ENCODE measurements at places on chromosomes 5 and 9.

GRCh38 chr9:107033966-107034365 is 171.0 kb downstream of the ZNF462 start:
- DNase-seq = no peak

DNA sequence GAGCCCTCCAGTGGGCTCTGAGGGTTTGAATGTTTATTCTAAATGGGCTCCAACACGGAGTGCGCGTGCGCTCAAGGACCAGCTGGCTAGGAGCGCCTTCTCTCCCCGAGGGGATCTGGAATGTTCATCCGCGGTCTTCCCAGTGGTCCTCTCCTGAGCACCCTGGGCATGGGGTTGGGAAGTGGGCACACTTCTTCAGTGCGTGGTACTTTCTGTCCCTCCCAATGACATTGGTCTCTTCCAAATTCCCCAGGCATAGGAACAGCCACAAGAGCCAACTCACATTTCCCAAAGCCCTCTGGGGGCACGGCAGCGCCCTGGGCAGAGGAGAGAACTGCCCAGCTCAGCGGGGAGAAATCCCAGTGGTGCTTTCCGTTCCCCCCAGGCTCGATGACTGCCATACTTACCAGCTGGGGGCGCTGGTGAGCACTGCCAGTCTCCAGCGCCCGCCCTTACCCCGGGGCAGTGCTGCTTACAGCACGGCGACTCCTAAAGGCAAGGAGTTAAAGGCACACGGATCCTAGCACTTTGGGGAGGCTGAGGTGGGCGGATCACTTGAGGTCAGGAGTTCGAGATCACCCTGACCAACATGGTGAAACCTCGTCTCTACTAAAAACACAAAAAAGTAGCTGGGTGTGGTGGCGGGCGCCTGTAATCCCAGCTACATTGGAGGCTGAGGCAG is 29.9 kb upstream of the OBP2B start:
- peak; percentile 66 for DNase-seq

GRCh38 chr5:118888556-118888955 is 99.8 kb downstream of the DTWD2 start:
- DNase-seq = no peak

DNA sequence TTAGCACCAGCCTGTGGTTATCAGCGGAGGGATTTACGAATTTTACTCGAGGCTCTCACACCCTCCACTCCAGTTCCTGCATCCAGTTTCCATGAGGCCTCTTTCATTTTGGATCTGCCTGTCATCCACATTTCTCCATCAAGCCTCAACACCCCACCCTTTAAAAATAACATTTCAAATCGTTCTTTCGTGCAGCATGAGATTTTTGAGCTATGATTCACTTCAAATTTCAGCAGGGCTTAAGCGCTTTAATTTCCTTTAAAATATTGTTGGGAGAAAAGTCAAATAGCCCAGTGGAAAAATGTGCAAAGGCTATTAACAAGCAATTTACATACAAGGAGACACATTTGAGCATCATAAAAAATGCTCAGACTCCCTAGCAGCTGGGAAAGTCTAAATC is 103.2 kb downstream of the MSX2 start:
- no peak for DNase-seq

DNA sequence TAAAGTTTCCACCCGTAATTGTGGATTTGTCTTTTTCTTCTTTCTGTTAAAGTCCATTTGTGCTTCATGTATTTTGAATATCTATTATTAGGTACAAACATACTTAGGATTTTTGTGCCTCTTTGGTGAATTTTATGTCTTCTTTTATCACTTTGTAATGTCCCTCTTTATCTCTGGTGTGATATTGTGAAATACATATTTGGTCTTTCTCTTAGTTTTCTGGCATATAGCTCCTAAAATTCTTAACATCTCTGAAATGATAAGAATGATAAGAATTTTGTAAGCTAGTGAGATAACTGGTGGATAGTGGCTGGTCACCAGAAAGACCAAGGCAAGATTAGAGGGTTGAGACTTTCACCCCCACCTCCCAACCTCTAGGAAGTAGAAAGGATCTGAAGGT is 111.1 kb downstream of the KCTD16 start:
- no peak for DNase-seq

DNA sequence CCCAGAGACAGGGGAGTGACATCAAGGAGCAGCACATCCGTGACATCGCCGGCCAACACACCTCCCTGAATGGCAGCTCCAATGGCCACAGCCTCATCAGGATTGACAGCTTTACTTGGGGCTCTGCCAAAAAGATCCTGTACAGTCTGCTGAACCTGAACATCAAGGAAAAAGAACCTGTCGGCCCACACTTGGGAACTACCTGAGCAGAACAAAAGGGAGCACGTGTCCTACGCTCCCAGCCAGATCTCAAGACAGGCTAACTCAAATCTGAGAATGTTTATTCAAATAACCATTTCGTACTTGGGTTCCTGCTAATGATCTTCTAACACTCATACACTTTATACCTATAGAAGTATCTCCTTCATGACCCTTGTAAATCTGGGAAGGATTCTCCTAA is 15.3 kb downstream of the HSPA9 start:
- no peak for DNase-seq

- no peak for DNase-seq
These were observed 3.7 kb downstream of the ARID3C start for GRCh38 chr9:34625186-34625486.

DNA sequence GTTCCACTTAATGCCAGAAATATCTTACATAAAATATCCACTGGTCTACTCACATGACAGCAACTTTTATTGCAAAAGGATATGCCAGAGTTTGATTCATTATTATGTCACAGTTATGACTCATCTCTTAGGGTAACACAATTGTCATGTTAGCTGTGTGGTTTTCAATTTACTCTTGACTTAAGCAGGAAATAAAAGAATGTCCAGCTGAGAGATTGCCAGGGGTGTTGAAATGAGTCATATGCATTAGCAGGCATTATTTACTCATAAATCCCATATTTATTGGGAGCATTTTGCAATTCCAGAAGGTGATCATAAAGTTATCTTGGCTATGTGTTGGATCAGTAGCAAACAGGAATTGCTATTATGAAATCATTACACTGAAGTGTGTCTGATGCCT is 1164.6 kb upstream of the CDH18 start:
- no peak for DNase-seq

DNA sequence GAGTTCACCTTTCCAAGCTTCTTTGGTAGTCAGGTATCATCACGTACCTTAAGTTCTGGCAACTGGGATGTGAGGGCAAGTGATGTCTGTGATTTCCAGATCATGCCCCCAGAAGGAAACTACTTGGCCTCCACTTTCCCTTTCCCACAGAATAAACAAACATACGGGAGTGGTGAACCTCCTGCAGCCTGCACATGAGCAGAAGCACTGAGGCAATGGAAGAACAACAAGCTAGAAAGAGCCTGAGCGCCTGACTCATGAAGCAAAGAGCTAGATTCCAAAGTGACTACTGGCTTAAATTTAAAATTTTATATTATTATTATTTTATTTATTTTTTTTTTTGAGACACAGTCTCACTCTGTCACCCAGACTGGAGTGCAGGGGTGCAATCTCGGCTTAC is 35.0 kb downstream of the ARL15 start:
- DNase-seq = no peak

- DNase-seq = no peak
These were observed 1.3 kb downstream of the SCGB3A1 start for GRCh38 chr5:180589771-180590542.

- no peak for DNase-seq
These were observed 194.0 kb upstream of the IRX1 start for GRCh38 chr5:3401635-3402034.

DNA sequence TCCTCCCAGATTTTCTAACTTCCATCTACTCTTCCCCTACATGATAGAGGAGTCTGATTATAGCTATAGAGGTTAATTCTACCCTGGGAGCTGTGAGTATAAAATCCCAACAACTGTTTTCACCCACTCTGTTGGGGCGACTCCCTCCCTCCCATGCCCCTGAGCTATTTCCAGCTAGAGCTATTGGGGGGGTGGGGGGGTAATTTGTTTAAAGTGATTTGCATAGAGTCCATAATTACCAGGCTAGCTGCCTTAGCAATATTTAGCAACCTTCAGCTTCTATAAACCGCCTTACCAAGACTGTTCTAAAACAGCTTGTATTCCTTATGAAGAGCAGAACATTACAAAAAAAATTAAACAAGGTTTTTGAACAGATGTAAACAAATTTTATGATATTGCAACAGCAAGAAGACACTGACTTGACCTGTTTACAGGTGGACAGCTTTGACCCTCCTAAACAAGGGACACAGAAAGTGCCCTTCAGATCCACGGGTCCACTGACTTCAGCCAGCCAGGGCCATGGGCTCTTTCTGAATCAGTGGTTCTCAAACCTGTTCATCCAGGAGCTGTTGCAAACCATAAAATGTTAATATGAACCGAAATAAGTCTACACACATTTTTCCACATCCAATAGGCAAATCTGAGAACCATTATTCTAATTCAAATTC is 98.2 kb downstream of the OTULIN start:
- DNase-seq = no peak

DNA sequence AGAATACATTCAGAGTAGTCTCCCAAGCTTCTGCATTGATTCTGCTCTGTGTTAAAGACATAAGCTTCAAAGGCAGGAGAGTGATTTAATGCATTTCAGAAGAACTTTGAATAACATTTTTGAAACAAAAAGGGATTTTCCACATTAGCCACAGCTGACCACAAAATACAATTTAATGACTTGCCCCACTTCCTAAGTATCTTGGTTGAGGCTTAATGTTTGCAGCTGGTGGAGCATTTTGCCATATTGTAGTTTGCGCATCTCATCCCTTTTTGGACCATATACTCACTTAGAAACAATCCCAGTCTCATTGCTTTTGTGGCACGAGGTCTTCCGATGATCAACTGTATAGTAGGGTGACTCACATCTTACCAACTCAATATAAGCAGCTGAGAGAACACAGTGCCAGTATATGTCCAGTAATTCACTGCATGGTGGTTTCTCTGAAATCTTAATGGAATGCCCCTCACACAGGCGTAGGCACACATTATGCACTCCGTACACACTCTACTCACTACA is 455.8 kb upstream of the PTGER4 start:
- DNase-seq = peak; percentile 38
